Iris pigment epithelial cell (primary cell): ENCODE measurements at places on chromosomes 7 and 10.
A peak's percentile ranks its signal among the peaks of the same experiment; 100 is the strongest.

DNA sequence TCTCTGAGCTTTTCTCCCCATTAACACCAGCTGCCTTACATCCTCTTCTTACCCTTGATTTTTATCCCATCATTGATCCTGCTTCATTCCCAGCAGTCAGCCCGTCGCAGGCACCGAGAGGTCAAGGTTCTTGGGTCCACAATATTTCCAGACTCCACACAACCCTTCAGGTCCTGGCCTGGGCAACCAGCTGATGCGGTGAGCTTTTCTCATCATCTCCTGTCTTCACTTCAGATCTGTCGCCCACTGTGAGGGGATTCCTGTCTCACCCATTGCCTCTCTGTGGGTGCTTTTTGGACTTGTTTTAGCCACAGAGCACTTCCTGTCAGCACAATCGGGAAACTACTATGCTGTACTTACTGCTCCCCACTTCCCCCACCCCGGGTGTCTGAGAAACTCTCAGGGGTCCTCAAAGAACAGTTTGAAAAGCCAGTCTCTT, 8.4 kb upstream of the PVRIG start:
- DNase-seq: no peak

DNA sequence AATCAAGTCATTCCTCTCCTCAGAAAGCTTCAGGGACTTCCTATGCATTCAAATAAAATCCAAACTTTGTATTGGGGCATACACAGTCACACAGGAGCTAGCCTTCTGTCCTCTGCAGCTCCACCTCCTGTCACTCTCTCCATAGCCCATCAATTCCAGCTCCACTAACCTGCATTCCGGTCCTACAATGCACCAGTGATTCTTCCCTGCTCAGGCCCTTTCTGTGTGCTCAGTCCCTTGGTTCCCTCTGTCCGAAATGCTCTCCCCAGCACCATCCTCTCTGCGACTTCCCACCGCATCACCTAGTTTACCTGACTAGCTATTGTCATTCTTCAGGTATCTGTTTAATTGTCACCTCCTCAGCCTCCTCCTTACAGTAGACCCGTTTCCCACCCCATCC, 26.4 kb upstream of the YAE1 start:
- no peak for DNase-seq

DNA sequence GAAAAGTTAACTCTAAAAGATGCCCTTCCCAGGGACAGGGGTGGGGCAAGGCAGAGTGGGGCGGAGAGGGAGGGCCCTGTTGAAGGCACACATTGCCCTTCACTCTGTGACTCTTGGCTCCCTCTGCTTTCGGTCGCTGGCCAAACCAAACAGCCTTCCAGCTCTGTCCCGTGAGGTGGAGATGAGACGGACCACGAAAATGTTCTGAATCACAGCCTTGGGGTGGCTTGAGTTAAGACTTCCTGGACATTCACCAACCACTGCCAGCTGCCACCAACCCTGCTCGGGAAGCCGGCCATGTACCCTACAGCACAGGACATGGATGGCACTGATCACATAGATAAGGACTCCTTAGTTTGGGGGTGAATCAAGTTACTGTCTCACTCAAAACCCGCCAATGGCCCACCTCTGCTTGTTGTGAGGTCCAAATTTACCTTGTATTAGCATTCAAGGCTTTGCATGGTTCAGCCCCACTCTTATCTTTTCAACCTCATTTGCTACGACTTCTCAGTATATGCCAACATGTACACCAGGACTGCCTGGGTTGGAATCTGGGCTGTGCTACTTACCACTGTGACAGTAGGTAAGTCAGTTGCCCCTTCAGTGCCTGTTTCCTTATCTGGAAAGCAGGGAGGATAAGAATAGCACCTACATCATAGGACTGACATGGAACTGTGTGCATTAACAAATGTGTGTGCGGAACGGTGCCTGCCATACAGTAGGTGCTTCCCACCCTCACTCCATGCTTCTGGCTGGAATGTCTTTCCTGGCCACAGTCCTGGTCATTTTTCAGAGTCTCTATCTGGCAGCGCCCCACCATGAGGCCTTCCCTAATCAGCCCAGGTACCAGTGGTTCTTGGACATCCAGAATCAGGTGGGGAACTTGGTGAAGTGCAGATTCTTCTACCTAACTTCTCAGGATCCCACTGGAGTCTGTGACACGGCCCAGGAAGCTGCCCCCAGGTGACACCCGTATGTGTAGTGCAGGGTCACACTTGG, 28.0 kb downstream of the ITPRIP start:
- peak; percentile 84 for DNase-seq

DNA sequence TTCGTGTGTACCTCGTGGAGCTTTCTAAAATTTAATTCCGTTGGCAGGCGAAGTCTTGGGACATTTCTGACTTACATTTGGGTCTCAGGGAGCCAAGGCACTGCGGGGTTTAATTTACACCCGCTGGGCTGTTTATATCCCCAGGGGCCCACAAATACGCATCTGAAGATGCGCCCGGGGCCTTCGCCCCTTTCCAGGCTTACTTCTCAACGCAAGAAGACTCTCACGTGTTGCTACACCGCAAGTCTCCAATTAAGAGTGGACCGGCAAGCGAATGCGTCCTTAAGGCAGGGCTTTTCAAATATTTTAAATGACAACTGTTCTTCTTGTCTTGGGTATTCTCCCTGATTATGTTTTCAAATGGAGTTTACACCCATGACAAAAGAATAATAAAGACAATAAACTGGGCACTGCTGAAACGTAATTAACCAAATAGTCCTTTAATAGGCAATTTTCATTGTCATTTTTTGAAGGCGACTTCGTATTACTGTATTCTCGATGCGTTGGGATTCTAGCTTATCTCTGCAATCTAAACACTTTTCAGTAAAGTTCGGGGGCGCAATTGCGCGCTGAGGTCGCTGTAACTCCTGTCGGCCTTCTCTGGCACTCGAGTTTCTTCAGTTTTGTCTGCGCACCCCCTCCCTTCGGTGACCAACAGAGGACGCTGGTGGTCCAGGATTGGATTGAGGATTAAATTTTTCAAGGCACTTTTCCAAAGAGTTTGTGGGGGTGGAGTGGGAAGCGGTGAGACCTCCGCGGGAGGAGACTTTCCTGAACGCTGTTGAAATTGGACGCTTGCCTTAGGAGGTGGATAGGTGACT, 837 bp upstream of the IGFBP3 start:
- DNase-seq: peak; percentile 81

GRCh38 chr7:42479816-42480633, 243.0 kb upstream of the GLI3 start:
- DNase-seq: peak; percentile 65

GRCh38 chr7:38310591-38311101, 37.2 kb upstream of the TARP start:
- DNase-seq: peak; percentile 22
